ENCODE measurements at places on chromosomes 5 and 9.

GRCh38 chr5:57327561-57328367, 153.9 kb downstream of the GPBP1 start:
- no peak for DNase-seq

DNA sequence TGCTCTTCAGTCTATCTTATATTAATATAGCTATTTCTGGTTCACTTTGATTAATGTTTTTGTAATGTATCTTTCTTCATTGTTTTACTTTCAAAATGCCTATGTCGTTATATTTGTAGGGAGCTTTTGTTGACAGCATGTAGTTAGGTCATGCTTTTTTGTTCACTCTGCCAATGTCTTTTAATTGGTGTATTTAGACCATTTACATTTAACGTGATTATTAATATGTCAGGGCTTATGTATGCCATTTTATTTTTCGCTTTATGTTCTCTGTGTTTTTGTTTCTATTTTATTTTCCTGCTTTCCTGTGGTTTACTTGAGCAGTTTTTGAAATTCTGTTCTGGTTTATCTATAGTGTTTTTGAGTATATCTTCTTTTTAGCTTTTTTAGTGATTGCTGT, 10.8 kb downstream of the GARIN3 start:
- no peak for DNase-seq

DNA sequence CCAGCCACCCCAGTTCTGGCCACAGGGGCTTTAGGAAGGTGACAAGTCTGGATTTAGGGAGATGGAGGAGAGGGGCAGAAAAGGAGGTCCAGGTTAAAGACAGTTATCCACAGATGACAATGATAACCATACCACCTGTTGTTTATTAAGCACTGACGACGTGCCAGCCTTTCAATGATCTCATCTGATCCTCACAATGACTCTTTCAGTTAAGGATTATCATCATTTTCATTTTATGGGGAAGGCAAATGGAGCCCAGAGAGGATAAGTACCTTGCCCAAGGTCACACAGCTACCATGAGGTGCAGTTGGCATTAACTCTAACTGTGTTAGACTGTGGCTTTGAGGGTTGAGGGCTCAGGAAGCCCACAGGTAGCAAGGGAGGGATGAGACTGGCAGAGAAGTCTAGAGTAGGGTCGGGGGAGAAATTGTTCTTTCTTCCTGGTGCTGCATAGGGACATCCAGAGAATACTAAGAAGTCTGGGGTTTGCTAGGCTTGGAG, 21.5 kb upstream of the JADE2 start:
- DNase-seq = no peak

GRCh38 chr5:147397616-147398015, 112.3 kb downstream of the DPYSL3 start:
- no peak for DNase-seq

DNA sequence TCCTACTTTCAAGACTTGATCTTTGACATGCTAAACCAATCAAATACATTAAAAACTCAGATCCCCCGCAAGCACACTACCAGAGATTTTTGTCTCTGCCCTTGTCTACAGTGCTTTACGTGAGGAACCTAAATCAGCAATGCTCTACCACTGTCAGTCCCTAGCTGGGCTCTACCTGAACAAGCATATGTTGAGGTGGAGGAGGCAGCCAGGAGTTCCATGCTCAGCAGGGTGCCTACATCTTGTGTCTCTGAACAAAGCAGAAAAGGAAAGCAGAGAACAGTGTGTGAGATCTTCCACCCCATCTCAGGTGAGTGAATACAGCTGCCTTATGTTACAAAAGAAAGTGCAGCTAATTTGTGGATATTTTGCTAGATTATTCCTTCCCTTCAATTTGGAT, 255.0 kb downstream of the NDUFS4 start:
- DNase-seq = no peak

- DNase-seq = peak; percentile 84
Observed at GRCh38 chr5:179805529-179806249, 977 bp downstream of the MGAT4B start.

GRCh38 chr9:122213589-122214413, 15.0 kb downstream of the LHX6 start:
- DNase-seq = peak; percentile 56

GRCh38 chr9:116285320-116285719, 131.7 kb downstream of the PAPPA start:
- DNase-seq = no peak

- DNase-seq = no peak
Observed at GRCh38 chr9:115393976-115394775, 276.2 kb upstream of the TNC start.

GRCh38 chr5:158898185-158899177, 201.2 kb downstream of the EBF1 start:
- DNase-seq = no peak

- no peak for DNase-seq
Observed at GRCh38 chr9:19901586-19901985, 112.7 kb upstream of the SLC24A2 start.

- DNase-seq = peak; percentile 73
Observed at GRCh38 chr5:179792612-179793467, 946 bp upstream of the LTC4S start.

- no peak for DNase-seq
Observed at GRCh38 chr9:21295992-21296391, 9.1 kb downstream of the IFNA5 start.

DNA sequence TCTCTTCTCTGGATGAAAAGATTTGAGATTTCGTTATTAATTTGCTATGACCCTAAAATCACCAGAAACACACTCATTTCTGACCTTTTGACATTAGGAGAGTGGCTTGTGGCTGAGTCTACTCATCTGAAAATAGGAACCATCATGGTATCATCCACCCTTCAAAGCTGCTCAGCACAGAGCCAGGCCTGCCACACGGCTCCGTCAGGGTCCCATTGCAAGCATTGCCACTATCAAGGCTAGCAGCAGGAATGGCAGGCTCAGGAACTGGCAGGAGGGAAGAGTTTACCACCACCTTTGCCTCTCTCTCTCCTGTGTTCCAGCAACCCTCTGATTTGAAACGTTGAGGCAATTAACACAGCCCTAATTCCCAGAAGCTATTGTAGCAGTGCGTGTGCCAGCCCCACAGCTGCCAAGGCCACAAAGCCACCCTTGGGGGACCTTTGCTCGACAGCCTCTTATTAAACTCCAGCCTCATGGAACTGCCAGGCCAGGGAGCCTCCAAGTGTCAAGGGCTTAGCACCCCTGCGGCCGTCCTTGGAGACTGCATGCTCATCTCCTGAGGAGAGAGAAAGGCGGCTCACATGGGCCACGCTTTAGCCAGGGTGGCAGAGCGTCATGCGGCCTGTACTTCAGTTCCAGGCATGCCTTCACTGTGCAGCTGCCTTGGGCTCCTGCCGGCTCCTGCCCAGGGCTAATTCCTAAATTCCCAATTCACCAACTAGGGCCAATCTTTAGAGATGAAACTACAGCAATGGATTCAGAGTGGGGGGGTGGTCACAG, 145.9 kb downstream of the ROR2 start:
- peak; percentile 62 for DNase-seq

- DNase-seq = no peak
Observed at GRCh38 chr9:73270967-73271721, 119.5 kb downstream of the ANXA1 start.

DNA sequence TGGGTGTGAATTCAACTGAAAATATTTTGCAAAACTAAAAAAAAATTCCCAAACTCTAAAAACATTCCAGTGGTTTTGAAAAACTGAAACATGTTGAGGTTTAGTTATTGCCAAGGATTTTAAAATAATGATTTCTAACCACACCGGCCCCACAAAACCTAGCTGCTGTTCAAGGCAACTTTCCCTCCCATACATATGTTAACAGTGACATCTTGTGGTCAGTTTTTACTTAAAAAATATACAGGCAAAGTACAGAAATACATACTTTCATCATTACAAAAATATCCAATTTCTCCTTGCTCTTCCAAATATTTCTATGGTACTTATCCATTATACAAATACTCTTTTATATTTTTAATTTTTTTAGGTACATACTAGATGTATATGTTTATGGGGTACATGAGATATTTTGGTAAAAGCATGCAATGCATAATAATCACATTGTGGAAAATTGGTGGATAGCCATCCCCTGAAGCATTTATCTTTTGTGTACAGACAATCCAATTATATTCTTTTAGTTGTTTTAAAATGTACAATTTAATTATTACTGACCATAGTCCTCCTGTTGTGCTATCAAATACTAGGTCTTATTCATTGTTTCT, 34.4 kb upstream of the MRPS30 start:
- DNase-seq = no peak

DNA sequence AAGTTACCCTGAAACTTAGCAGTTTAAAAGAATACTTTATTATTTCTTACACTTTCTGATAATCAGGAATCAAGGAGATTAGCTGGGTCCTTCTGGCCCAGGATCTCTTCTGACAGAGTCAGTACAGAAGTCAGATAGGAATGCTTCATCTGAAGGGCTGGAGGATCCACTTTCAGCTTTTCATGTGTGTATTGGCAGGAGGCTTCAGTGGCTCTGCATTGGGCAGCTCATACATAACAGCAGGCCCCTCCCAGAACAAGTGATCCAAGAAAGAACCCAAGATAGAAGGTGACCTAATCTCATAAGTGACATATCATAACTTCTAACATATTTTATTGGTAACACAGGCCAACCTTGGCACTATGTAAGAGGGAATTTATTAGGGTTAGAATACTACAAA, 258.4 kb downstream of the HCN1 start:
- DNase-seq = no peak

- no peak for DNase-seq
Observed at GRCh38 chr5:163104464-163104863, 332.9 kb upstream of the CCNG1 start.

DNA sequence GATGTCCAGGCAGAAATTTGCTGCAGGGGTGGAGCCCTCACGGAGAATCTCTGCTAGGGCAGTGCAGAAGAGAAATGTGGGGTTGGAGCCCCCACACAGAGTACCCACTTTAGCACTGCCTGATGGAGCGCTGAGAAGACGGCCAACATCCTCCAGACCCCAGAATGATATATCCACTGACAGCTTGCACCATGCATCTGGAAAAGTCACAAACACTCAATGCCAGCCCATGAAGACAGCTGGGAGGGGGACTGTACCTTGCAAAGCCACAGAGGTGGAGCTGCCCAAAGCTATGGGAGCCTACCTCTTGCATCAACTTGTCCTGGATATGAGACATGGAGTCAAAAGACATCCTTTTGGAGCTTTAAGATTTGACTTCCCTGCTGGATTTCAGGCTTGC, 426.3 kb upstream of the FAM174A start:
- peak; percentile 5 for DNase-seq

- DNase-seq = peak; percentile 79
Observed at GRCh38 chr5:154850255-154851062, at the start of gene FAXDC2. Gene FAXDC2, minus strand, starts transcription at chr5:154850603. Its CDS starts 12,425 bp downstream, at chr5:154838178.

- DNase-seq = no peak
Observed at GRCh38 chr9:93630806-93631411, 54.5 kb downstream of the PHF2 start.

GRCh38 chr9:32292611-32293010, 91.8 kb upstream of the ACO1 start:
- DNase-seq = no peak

- no peak for DNase-seq
Observed at GRCh38 chr9:99753436-99753835, 68.2 kb upstream of the NR4A3 start.

- DNase-seq = no peak
Observed at GRCh38 chr5:43063721-43064171, 23.6 kb upstream of the ANXA2R start.

- no peak for DNase-seq
Observed at GRCh38 chr9:28136113-28136512, 562.8 kb upstream of the C9orf72 start.

DNA sequence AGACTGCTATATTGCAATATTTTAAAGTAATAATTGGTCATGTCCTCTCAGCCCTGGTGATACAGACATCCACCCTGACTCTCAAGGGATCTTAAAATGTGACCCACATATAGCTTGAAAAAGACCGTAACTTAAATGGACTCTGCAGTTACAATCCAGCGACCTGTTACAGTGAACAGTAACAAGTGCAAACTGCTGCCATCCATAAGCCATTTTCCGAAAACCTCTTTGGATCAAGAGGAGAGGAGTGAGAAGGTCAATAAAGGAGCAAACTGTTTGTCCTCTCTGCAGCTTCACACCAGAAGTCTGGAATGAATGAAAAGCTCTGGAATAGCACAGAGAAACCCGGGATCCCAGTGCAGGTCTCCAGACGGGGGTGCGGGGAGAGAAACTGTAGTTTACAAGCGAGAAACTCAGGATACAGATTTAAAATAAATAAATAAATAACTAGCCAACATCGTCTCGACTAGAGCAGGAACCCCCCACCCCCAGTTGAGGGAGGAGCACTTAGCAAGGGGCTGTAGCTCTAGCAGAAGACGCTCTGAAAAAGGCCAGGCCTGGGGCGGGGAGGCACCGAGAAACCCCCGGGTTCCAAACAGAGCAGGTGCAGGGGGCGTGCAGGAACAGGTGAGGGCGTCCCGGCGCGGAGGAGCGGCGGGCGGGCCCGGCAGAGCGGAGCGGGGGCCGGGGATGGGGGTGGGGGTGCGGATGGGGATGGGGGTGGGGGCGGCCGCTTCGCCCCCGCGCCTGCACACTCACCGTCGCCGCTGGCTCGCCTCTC, 572 bp downstream of the ZDHHC21 start:
- DNase-seq = no peak

GRCh38 chr5:143521141-143521540, 117.7 kb upstream of the NR3C1 start:
- DNase-seq = no peak

DNA sequence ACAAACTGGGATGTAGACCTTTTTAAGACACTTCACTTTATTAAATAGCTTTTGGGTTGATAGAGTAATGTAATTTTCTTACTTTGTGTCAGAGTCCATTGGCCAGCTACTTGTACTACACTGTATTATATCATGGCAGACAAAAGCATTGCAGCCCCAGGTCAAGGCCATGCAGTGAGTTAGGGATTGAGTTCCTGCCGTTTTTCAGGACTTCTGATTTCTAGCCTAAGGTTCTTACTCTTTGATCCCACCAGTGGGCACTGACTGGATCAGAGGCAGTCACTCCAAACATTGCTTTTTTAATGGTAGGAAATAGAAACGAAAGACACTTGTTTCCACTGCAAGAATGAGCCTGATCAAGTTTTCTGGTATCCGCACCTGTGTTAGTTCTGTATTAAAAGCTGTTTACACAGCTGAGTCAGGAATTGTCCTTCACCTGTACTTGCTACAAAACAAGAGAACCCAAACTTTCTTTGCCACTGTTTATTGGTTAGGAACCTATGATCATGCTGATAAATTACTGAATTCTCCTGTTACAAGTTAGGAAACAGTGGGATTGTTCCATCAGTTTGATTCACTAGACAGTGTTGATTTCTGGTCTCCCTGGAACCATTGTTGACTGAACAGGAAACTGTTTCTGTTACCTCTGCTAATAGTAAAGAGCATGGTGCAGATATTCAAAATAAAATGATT, 22.1 kb downstream of the LRRC70 start:
- DNase-seq = no peak

- no peak for DNase-seq
Observed at GRCh38 chr9:89668866-89669246, 64.0 kb downstream of the GADD45G start.

DNA sequence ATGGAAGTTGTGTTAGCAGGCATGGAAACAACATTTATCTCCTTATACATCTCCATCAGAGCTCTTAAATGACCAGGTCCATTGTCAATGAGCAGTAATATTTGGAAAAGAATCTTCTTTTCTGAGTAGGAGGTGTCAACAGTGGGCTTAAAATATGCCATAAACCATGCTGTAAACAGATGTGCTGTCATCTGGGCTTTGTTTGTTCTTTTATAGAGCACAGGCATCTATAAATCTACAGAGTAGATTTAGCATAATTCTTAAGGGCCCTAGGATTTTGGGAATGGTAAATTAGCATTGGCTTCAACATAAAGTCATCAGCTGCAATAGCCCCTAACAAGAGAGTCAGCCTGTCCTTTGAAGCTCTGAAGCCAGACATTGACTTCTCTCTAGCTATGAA, 7.7 kb upstream of the HRCT1 start:
- no peak for DNase-seq

- DNase-seq = no peak
Observed at GRCh38 chr5:125836256-125836655, 587.0 kb upstream of the GRAMD2B start.
